Stimulated activated CD4-positive, alpha-beta T cell treated with anti-CD3 and anti-CD28 coated beads, Interleukin-15, amount 100 ng/mL, for 1 hour (primary cell): ENCODE measurements at places on chromosomes 12 and 14.

DNA sequence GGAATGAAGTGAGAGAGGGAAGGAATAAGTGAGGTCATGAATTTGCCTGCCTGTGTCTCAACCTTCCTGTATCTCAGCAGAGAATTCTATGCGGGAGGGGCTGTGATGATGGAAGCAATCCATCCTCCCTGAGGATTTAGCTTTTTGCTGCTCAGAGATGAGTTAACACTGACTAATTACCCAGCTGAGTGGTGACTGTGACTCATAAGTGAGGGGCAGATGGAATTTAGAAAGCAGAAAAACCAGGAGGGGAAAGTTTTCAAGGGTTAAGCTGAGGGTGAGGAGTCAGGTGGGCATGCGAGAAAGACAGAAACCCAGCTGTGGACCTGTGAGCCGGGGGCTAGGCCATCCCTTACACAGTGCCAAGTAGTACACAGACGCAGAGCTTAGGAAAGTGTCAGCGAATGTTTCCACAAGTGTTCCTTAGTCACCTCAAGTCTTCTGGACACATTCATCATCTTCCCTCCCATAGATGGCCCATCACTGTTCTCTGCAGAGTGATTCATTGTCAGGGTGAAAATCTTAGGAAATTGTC is 277.9 kb downstream of the IPO8 start:
- no peak for DNase-seq

GRCh38 chr12:68242777-68243176 is 10.6 kb downstream of the IL22 start:
- no peak for DNase-seq

DNA sequence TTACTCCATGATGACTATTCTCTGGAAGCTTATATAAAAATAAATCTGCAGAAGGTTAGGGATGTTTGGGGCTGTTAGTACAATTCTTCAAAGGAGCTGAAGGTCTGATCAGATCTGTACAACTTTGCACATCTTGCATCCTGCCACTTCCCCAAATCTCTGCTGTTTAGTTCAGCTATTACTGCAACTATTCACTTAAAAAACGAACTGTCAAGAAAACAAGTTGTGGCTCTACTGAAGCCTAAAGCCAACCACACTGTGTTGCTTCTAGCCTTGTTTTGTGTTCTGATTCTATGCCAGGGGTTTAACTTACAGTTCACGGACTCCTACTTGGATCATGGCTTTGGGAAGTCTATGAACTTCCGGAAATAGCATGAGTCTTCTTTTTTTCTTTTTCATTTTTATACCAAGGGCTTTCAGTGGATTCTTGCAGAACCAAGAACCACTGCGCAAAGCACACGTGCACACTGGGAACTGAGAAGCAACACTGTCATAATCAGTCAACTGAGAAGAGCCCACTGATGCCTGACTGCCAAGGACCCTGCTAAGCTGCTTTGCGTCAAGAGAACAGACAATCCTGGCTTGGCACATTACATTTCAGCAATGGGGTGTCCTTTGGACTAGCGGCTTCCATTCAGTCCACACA is 66.3 kb upstream of the EEA1 start:
- no peak for DNase-seq

DNA sequence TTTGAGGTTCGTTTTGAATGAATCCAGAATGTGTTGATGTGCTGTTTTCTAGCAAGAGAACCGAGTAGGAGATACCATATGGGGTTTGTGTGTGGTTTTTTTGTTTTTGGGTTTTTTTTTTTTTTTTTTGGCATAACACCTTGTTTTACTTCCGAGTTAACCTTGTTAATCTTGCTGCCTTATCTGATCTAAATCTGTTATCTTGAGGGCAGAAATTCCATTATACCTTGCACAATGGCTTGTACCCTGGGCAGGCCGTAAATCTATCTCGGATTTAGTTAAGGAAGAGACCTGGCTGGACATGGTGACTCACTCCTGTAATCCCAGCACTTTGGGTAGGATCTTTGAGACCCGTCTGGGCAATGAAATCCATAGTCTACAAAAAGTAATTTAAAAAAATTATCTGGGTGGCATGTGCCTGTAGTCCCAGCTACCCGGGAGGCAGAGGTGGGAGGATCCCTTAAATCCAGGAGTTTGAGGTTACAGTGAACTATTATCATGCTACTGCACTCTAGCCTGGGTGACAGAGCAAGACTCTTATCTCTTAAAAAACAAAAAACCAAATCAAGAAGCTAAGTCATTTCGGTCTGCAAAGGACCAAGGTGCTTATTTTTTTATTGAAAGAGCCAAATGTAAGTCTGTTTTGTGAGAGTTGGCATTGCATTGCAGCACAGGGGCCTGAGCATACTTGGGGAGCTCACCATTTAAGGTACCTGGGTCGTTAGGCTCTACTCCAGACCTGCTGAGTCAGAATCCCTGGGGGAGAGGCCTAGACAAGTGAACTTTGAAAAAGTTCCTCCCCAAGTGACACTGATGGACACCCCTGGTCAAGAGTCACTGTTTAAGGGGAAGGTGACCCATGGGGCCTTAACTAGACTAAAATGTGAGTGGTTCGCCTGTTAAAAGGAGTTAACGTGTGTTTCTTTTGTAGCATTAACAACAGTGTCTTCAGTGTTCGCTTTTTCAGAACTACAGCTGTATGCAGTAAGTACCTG is 6.7 kb downstream of the DLST start:
- no peak for DNase-seq

DNA sequence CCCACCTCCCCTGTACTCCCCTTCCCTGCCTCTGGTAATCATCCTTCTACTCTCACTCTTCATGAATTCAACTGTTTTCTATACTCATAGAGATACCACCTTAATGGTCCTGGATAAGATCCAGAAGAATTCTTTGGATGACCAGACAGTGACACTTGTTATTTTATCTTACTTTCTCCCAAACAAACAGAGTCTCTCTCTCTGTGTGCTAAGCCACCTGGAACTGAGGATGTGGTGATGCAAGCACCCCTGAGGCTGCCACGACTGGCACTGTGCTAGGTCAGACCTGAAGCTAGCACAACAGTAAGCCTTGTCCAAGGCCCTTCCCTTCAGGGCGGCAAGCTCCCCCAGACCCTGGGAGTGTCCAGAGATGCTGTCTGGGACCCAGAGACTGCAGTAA is 250.2 kb downstream of the C12orf50 start:
- DNase-seq = no peak
